ENCODE measurements at places on chromosomes 7 and 10. TPM values are rescaled to one million over a fixed set of nuclear protein-coding genes. Genes with fewer than 3 reads are reported as not detected.

- peak; percentile 31 for DNase-seq
Measured at GRCh38 chr7:77247206-77247850, 47.7 kb upstream of the FGL2 start.

- no peak for DNase-seq
Measured at GRCh38 chr7:99419323-99420021, 10.7 kb downstream of the BUD31 start.

TWIST1 gene
- polyA plus RNA-seq: 5.6 TPM

- DNase-seq: no peak
Measured at GRCh38 chr7:17300012-17300411, 1.6 kb downstream of the AHR start.

TAF5 gene
- polyA plus RNA-seq: 3.9 TPM

DNA sequence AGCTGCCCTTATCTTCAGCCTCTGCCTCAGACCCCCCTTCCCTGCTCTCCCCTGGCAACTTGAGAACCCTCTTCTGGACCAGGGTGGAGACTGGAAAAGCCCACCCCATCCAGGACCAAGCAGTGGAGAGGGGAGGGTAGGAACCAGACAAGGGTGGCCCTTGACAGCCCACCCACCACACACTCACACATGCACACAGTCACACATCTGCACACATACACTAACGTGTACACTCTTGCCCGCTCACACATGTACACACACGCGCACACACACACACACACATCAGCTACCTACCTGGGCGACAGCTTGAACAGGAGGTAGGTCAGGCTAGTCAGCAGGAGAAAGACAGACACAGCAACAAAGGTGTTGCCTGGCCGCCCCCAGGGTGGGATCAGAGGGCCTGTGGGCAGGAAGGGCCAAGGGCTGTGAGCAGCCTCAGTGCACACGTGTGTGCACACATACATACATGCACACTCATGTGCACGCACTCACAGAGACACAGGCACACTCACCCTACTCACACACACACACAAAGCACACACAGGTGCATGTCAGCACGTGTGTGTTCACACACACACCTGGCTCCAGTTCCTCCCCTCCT, 34.9 kb upstream of the TUBB8 start:
- no peak for DNase-seq

MSMB gene
- polyA plus RNA-seq: not detected

DNA sequence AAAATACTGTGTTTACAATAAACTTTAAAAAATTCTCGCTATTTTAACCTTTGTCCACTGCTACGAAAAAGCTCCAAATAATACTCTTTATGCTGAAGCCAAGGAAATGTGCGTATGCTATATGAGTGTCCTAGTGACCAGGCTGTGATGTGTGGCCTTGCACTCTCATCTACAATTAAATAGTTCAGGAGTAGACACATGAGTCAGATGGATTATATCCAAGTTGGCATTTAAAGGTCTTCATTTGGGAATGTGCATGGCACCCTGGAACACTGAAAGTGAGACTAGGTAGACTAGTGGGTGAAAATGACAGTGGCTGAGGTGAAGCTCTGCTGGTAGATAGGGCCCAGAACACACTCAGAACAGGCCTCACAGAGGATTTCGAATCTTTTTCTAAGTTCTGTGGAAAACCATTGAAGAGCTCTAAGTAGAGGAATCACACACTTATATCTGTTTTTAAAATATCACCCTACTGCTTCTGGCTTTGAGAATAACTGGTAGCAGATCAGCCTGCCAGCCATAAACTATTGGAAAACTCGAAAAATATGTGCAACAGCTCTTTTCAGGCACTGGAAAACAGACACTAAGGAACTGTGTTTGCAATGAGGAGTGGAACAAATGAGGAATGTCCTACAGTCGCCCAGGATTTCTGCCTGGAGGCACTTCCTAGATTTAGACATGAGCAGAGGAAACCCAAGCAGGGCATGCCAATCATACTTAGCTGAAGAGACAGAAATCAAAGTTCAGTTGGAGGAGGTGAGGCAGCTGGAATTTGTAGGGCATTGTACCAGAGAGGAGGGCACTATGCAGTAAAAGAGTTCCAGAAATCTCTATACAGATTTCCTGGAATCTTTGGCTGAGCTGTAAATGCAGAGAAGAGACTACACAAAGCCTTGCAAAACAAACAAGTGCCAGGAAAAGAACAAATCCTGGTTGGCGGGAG, 603.8 kb upstream of the LRRTM3 start:
- no peak for DNase-seq

GRCh38 chr7:94425546-94425945, 30.9 kb downstream of the COL1A2 start:
- no peak for DNase-seq

Measured in hindlimb muscle (tissue), 1 donor.